Stimulated activated CD4-positive, alpha-beta T cell treated with anti-CD3 and anti-CD28 coated beads, Interleukin-15, amount 100 ng/mL, for 1 hour (primary cell): ENCODE measurements at places on chromosomes 2 and 18.

DNA sequence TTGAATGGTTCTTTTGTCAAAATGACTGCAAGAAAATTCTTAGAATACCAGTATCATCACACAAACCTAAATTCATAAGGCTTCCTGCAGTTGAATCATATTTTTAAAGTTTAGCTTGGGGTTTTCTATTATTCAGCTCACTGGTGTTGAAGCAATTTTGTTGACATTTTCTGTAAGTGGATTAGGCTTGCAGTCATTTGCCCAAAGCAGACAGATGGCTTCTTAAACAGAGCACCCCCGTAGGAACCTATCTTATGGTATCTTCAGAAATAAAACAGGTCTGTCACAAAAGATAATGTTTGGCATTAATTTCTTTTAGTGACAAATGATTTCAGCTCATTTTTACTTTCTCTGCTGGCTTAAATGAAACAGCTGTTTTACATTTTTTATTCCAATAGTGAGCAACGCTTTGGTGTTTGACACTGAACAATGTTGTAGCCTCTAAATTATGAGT lies 331.1 kb downstream of the PLCL1 start:
- DNase-seq = no peak

DNA sequence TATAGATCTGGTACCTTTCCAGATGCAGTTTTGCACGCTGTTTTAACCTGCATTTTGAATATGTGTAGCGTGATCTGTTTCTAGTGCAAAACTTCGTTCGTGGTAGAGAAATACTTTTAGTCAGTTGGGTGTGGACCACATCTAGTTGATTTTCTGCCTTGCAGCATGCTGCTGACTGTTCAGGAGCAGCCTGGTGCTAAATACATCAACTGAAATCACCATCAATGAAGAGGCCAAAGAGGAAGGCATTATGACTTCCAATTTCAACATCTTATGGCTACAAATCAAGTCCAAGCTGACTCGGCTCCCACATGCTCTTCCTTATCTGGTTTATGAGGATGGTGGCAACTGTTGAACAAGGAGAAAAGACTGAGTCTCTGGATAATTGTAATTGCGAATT lies 298.5 kb downstream of the ZNF521 start:
- DNase-seq = no peak

GRCh38 chr18:48864876-48865275 lies 85.9 kb downstream of the SMAD7 start:
- no peak for DNase-seq

DNA sequence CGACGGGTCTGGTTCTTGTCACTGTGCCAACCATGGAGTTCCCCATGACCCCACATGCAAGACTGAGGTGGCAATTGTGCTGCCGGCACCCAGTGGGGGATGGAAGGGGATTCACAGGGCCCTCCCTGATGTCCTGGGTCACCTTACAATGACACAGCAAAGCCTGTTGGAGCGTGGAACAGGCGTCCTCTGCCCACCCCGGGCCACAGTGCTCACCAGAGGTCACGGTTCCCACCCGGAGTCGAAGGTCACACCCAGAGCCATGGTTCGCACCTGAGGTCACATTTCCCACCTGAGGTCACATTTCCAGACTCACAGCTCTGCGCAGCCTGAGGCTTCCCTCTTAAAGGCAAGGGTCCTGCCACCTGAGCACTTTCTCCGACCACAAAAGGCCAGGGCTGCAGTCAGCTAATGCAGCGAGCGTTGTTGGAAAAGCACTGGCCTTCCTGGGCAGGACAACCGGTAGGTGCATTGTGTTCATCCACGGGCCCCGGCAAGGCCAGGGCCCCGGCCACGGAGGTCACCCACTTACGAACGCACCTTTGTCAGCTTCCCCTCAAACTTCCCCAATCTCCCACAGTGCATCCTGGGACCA lies 24.0 kb downstream of the KIF1A start:
- no peak for DNase-seq
